ENCODE measurements at places on chromosomes 1 and 21.

- DNase-seq, result no peak
Observed at GRCh38 chr1:91076834-91077233, 55.0 kb upstream of the ZNF644 start.

GRCh38 chr1:18175530-18176377 is 68.2 kb downstream of the IGSF21 start:
- no peak for DNase-seq

- no peak for DNase-seq
Observed at GRCh38 chr1:92551916-92552315, 65.2 kb upstream of the GFI1 start.

DNA sequence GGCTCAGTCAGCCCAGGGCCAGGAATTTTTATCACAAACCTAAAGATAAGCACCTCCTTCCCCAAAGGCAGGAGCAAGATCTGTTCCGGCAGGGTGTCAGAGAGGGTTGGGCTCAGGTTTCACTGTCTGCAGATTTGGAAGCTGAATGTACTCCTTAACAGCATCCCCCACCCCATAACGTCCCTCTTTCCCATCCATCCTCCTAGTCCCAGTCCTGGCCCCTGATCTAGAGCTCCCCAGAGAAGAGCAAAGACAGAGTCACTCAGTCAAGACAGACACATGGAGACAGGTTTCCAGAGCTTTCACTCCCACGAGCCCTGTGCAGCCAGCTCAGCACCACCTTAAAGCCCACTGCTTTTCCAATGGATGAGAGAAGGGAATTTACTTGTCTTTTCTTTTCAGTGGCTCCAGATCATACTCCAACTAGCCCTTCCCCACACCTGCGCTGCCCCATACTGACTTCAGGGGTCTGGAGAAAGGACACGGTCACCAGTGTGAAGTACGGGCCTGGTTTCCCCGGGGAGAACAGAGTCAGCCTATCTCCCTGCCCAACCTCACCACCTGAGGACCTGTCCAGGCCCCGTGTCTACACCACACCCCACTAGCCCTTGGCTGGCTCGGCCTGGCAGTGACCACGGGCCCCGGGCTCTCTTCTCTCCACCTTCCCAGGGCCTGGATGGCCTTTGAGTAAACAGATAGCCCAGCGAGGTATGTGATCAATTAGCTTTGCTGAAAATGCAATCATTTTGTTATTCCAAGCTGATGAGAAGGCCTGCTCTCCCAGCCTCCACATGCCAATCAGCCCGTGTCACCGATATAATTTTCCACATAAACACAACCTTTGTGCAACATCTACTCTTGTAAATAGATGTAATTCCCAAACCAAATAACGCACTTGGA is 249.1 kb downstream of the FOXD2 start:
- DNase-seq, result no peak

GRCh38 chr21:14736672-14737071 is 190.6 kb upstream of the SAMSN1 start:
- DNase-seq, result no peak

DNA sequence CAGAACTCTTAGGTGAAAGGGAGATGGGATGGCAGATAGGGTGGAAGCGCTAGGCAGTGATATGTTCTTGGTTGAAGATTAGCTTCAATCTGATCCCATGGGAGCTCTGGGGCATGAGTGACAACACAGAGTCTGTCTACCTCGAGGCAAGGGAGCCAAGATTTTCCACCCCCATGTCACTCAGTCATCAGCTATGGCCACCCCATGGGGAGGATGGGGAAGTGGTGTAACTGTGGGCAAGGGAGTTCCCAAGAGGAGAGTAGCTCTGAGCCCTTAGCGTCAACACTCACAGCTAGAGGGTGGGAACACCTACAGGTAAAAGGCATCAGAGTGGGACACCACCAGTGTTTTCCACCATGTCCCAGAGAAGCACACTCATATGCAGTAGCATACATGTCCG is 30.3 kb upstream of the C1QA start:
- no peak for DNase-seq

DNA sequence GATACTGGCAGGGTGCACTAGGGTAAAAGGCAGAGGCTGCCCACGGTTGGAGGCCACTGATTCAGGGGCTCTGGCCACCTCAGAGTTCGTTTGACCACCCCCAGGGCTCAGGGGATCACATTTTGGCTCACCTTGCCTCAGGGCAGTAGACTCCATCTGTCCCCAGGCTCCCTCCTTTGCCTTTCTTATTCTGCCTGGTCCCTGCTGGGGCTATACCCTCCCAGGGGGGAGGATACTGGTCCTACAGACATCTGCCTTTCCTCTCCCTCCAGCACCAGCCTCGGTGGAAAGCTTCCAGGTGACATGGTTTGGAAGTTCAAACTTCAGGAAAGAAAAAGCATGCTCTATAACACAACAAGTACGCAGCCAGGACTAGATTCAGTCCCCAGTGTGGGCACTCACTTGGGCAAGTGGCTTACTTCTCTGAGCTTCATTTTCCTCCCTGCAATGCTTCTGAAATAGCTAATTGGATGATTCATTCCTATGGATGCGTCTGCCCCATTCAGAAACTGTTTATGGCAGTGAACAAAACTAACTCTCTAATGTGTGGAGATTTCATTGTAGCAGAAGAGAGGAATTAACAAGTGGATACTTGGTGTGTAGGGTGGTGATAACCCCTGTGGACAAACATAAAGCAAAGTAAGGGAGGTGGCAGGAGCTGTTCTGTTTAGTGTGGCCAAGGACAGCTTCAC is 154.8 kb downstream of the TRABD2B start:
- no peak for DNase-seq

Data from neuronal stem cell (in vitro differentiated cells).